ENCODE measurements at places on chromosomes 11 and 22. TPM values are rescaled to one million over a fixed set of nuclear protein-coding genes. Genes with fewer than 3 reads are reported as not detected.

GRCh38 chr22:50177537-50178470 is 7.3 kb downstream of the PANX2 start:
- no peak for DNase-seq

- no peak for DNase-seq
These were observed 233.5 kb upstream of the B3GAT1 start for GRCh38 chr11:134645576-134645975.

DNA sequence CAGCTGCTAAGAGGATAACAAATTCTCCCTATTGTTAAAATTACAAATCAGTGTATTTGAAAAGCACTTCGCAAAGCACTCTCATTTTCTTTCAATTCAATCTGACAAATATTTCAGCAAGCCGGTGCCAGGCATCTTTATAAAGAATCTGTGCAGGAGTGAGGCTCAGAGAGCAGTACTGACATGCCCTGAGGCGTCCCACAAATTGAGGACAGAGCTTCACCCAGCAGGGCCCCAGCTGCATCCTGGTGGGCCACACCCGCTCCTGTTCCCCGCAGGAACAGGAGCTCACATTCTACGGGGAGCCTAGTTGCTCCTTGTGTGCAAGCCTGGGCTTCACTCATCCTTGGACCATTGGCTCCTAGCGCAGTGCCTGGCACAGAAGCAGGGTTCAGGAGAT is 60.9 kb upstream of the EIF3D start:
- no peak for DNase-seq

DNA sequence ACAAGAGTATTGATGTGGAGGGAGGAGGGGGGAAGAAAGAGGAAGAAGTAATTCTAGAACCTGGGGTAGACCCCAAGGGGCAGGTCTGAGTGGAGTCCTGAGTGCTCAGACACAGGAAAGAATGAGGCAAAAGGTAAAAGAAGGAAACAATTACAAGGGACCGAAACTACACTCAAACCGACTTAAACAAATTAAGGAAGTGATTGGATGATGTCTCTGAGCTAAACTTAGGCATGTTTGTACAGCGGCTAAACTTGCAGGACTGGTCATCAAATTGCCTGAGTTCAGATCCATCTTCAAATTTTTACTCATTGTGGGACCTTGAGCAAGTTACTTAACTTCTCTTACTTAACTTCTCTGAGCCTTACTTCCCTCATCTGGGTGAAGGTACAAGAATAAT is 86.3 kb upstream of the LRRC55 start:
- DNase-seq = no peak

DNA sequence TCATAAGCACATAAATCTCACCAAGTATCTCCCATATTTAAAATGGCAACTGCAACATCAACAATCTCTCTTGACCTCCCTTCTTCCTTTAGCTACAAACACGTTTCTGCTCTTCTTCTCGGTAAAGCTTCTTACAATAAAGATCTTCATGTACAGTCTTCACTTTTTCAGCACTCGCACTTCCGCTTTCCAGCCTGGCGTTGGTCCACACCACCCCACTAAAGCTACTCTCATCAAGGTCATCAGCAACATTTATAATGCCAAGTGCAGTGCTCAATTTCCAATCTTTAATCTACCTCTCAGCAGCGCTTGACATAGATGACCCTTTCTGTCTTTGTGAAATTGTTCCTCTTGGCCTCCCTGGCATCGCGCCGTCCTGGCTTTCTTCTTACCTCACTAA is 33.6 kb downstream of the NTM start:
- no peak for DNase-seq

DNA sequence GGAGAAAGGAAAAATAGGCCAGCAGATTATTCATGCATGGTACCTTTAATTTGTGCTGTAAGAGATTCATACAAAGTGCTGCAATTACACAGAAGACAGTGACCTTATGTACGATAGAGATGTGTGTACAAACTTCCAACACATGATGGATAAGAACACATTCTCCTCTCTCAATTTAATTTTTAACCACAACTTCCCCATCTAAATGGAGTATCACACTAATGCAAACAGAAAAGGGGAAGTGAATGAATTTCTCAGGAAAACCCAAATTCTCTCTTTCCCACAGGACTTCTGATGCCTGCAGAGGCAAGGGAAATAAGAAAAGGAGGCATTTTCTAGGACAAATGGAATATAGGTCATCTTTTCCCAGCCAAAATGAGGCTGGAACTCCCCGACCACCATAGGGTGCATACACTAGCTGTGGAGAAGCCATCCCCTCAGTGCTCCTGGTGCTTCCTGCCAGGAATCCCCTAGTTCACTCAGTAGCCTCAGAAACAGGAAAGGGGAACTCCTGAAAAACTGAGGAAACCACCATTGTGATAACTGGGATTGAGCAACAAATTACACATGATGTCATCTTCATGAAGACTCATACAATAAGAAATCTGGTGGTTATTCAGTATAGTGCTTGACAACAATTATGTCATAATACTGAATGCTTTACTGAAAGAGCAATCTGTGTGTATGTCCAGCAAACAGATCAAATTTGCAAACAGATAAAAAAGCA is 22.4 kb downstream of the MMP10 start:
- DNase-seq = no peak

- DNase-seq = no peak
These were observed 67.2 kb upstream of the OLFML1 start for GRCh38 chr11:7418061-7418460.

GRCh38 chr11:13249177-13249576 is 28.4 kb upstream of the BMAL1 start:
- DNase-seq = no peak

Gene OR52B2
- not detected for total RNA-seq

Gene OR8D1
- not detected for total RNA-seq

Gene HBB
- not detected for total RNA-seq

Gene GDPD4
- total RNA-seq = not detected

Measured in glomerular endothelial cell (primary cell).